CD4-positive, alpha-beta T cell treated with Interleukin-10 for 1 hour (primary cell): ENCODE measurements at places on chromosomes 11 and 22.

DNA sequence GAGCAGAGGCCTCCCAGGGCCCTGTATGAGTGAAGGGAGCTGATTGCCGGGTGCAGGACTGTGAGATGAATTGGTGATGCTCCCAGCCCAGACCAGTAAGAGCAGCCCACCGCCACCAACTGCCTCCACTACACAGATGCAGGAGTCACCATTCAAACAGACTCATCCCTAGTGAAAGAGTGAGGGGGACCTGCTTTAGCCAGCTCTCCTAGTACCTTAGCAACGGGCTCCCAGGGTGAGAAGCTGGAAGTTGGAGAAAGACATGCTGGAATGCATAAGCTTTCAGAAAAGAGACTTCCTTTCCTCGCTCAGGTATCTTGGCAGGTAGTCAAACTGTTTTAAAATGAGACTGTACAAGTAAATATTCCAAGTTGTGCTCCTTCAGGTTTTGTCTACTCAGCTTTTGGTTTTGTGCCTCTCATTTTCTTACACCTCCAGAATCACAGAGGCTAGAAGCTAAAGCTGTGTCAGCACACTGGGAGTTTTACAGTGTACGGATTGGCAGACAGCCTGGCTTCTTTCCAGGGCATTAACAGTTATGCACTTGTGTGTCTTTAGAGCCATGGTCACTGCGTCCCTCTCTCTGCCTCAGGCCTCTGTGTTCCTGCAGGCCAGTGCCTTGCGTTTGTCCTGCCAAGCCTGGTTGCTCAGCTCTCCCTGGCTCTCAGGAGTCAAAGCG lies 146.2 kb downstream of the ATXN10 start:
- no peak for DNase-seq

GRCh38 chr11:35135222-35135621 lies 3.7 kb upstream of the CD44 start:
- no peak for DNase-seq

GRCh38 chr11:27293515-27294417 lies 69.2 kb downstream of the CCDC34 start:
- DNase-seq: no peak

GRCh38 chr11:58193391-58193790 lies 4.5 kb downstream of the OR9Q2 start:
- DNase-seq: no peak

- DNase-seq: no peak
Observed at GRCh38 chr11:12099132-12099873, 11.1 kb upstream of the MICAL2 start.

- DNase-seq: no peak
Observed at GRCh38 chr11:30789270-30789669, 203.1 kb upstream of the MPPED2 start.

GRCh38 chr11:128453444-128454336 lies 133.7 kb downstream of the ETS1 start:
- no peak for DNase-seq

- no peak for DNase-seq
Observed at GRCh38 chr11:93756748-93757147, 15.3 kb downstream of the C11orf54 start.

GRCh38 chr22:48106215-48106614 lies 1343.8 kb downstream of the TBC1D22A start:
- DNase-seq: no peak
